Renal cortex interstitium (tissue), 15 donors: ENCODE measurements at places on chromosomes 12 and 14.

GRCh38 chr14:102408724-102409123 is 46.0 kb downstream of the TECPR2 start:
- DNase-seq: no peak

DNA sequence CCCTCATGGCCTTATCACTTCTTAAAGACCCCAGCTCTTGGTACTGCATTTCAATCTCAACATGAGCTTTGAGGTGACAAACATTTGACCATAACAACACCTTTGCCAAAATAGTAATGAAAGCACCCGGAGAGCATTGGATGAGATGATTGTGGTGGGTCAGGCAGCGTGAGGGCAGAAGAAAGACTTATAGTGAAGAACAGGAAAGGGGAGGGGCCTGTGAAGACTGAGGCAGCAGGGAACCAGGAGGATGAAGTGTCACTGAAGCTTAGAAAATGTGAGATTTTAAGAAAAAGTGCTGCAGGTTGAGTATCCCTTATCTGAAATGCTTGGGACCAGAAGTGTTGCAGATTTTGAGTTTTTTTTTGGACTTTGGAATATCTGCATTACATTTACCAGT is 86.3 kb downstream of the EMP1 start:
- DNase-seq: no peak

DNA sequence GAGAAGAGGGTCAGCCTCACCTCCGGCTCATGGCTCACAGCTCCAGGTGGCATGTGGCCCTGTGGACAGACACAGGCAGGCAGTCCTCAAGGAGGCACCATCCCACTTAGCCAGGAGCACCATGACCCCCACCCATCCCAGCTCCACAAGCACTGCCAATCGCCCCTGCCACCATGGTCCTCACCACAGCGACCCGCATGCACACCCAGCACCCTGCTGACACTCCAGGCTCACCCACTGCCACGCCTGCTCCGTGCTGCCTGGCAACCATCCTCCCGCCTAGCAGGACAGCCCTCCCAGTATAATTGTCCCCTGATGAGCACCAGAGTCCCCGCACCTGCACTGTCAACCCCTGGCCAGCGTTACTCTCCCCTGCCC is 50.9 kb downstream of the TRPV4 start:
- no peak for DNase-seq

DNA sequence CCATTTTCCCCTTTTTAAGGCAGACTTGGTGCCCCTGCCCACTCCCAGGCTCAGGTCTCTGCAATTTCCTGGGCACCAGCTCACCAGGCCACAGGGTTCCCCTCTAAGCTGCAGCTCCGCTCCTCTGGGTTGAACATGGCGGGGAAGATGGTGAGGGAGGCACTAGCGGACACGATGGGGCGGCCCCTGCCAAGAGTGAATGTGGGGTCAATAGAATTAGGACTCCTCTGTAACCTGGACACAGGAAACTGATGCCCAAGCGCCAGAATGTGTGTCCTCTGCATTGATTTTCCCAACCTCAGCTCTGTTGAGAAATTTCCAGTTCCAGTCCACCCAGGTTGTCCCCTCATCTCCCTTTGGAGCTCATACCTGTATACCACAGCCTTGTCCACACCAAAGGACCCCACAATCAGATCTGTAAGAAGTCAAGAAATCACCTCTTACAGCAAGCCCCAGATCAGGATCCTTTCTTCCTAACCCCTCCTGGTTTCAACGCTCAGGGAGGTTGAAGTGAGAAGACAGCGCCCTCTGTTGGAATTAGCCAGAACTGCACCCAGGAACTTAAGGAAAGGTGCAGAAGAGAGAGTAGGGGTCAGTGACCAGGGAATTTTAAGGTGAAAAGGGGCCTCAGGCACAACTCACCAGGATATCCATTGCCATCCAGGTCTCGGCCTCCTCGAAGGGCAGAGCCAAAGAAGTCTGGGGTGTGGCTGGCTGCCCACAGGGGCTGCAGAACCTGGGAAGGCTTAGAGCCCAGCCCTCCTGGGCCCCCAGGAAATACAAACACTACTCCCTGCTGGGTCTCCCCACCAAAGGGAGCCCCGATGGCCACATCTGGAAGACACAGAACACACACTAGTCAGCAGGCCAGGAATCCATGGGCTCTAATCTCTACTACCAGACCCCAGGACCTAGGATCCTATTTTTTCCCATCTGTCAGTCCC is 14.7 kb downstream of the ITGA5 start:
- no peak for DNase-seq

DNA sequence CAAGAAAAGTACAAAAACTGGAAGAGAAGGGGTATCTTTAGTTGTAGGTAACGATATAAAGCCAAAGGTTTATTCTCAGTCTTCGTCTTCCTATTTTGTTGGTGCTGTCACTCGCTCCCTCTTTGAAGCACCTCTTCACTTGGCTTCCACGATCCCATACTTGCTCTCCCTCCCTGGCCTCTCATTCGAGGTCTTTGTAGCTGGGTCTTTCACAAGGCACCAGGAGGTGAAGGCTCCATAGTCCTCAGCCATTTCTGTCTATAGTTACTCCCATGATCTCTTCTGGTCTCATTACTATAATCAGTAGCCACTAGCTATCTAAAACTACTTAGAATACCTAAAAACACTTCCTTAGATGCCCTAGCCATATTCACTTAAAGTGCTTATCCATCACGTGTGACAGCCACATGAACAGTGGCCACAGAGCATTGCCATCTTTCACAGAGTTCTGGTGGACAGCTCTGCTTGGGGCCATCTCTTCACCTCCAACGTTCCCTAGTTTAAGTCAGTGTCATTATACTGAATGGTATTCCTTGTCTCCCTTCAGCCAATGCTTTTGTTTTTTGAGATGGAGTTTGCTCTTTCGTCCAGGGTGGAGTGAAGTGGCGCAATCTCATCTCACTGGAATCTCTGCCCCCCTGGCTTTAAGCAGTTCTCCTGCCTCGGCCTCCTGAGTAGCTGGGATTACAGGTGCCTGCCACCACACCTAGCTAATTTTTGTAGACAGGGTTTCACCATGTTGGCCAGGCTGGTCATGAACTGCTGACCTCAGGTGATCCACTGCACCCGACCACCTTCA is 57.1 kb downstream of the ATP2A2 start:
- DNase-seq: no peak

GRCh38 chr12:8226355-8226754 is 1.1 kb downstream of the FAM90A1 start:
- DNase-seq: no peak

GRCh38 chr12:45987340-45987727 is 3.0 kb downstream of the SCAF11 start:
- DNase-seq: no peak

DNA sequence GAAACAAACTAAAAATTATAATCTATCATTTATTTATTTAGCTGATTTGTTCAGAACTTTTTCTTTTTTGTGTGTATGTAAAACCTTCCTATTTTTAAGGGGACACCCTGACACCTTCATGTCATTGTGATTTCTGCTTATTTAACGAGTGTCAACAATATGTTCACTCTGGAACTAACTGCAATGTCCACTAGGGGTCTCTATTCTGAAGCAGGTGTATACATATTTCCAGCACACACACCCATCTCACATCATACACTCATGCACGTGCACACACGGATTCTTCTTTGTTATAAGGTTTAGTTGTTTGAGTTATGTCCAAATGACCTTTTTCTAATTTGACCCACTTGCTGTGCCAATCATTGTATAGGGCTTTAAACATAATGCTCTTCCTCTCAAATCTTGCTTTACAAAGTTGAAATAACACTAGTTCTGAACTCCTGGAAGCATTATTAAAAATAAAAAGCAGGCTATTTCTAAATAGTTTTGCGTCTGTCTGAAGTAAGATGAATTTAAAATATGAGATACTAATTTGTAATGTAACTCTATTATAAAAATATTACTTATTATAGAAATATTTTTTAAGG is 15.5 kb downstream of the E2F7 start:
- peak; percentile 22 for DNase-seq

GRCh38 chr12:121538699-121539061 is 42.1 kb downstream of the KDM2B start:
- DNase-seq: no peak

- DNase-seq: no peak
These were observed 13.4 kb downstream of the CSRNP2 start for GRCh38 chr12:51070004-51070403.

GRCh38 chr14:105067140-105067968 is 2.1 kb upstream of the GPR132 start:
- DNase-seq: no peak

GRCh38 chr12:84913129-84913515 is 523 bp upstream of the SLC6A15 start:
- DNase-seq: no peak

DNA sequence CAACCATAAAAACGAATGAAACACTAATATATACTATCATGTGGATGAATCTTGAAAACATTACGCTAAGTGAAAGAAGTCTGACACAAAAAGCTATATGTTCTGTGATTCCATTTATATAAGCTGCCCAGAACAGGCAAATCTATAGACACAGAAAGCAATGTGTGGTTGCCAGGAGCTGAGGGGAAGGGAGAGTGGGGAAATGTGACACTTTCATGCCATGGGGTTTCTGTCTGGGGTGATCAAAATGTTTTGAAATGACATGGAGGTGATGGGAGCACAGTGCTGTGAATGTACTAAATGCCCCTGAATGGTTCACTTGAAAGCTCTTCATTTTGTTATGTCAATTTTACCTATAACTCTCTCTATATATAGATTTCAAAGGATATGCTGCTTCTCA is 30.1 kb downstream of the ATG14 start:
- DNase-seq: no peak

DNA sequence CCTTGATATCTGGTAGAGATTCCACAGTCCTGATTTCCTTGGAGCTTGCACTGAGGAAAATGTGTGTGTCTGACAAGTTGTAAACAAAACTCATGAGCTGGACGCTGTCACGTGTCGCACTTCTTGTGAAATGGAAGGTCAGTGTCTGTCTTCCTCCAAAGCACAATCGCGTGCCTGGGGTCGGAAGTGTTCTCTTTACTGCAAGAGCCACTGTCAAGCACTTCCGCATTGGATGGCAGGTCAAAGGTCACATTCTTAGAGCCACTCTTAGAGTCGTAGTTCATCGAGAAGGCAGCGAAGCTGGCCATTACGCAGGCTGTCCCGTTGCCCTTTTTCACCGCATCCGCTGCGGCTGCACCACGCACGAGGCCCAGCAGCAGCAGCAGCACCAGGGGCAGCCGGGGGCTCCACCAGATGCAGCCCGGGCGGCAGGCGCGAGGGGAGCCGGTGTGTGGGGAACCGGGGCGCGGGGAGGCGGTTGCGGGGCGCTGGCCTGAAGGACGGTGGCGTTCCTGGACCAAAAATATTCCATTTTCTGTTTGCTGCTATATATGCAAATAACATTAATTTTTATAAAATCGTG is 45.0 kb downstream of the LRTM2 start:
- DNase-seq: no peak

DNA sequence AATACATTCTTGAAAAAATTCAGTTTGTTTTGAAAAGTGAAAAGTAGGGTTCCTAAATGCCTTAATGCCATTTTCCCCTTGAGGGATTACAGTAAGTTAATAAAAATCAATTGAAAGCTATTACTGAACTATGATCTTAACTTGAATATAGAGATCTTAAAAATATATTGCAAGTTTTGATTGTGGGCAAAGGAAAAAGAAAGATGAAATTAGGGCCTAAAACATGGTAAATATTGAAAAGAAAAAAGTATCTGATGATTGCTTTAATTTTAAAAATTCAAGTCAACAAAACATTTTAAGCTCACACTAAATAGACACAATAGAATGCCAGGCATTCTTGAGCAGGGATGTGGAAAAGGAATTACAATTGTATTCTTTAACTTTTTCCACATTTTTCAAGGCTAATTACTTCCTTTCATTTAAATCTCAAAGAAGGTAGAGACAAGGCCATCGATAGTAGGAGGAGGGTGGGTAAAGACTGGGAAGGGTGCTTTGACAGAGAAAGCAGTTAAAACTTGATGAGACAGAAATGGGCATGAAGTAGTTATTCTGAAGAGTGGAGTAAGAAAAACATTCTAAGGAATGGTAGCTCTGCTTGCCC is 294.4 kb downstream of the NELL2 start:
- DNase-seq: no peak

DNA sequence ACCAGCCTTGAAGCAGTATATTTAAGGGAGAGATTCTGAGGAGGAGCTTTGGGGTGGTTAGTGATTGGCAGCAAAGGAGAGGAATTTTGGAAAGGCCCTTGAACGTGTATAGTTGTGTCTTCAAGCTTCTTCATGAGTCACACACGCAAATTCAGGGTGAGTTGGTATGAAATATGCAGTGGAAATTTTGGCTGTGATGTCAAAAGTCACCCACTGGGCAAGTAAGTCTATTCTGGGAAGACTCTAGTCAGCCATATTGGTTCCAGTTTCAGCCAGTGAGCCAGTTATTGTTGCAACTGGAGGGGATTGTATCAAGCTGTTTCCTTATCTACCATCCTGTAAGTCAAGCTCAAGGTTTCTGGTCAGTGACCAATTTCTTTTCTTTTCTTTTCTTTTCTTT is 32.0 kb upstream of the VASH1 start:
- DNase-seq: no peak

GRCh38 chr14:64303471-64303917 is 9.3 kb upstream of the ESR2 start:
- DNase-seq: peak; percentile 57

GRCh38 chr12:123260081-123260480 is 11.6 kb downstream of the CDK2AP1 start:
- no peak for DNase-seq

- no peak for DNase-seq
These were observed 13.3 kb upstream of the TMCC3 start for GRCh38 chr12:94663702-94664101.

GRCh38 chr14:32226056-32226455 is 23.0 kb upstream of the RNU6-8 start:
- DNase-seq: no peak

DNA sequence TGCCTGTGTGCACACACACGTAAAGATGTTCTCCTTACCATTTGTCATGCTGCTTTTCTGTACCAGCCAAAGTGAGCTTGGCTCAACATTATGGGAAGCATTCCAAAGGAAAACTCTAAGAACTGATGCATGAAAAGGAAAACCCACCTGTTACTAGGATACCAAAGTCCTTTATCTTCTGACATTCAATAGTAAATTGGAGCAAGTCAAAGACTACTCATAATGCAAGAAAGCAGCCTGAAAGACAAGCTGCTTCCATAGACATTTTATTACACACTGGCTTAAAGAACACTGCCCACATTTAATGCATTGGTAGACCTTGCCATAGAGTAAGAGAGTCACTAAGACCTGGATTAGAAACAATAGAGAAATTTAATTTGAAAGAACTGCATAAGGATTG is 159.0 kb downstream of the LRIG3 start:
- DNase-seq: no peak

GRCh38 chr14:54901380-54902142 is 1.1 kb downstream of the GCH1 start:
- no peak for DNase-seq

GRCh38 chr12:4997939-4998338 is 45.7 kb upstream of the KCNA5 start:
- DNase-seq: no peak

GRCh38 chr12:14995583-14996425 is 23.0 kb downstream of the PDE6H start:
- DNase-seq: peak; percentile 36

- no peak for DNase-seq
These were observed 43.8 kb downstream of the SLC35F4 start for GRCh38 chr14:57822081-57822480.

GRCh38 chr12:57803319-57803893 is 15.1 kb downstream of the AVIL start:
- no peak for DNase-seq
